T follicular helper cell (primary cell): ENCODE measurements at places on chromosomes 7 and 10.
A peak's percentile ranks its signal among the peaks of the same experiment; 100 is the strongest.

DNA sequence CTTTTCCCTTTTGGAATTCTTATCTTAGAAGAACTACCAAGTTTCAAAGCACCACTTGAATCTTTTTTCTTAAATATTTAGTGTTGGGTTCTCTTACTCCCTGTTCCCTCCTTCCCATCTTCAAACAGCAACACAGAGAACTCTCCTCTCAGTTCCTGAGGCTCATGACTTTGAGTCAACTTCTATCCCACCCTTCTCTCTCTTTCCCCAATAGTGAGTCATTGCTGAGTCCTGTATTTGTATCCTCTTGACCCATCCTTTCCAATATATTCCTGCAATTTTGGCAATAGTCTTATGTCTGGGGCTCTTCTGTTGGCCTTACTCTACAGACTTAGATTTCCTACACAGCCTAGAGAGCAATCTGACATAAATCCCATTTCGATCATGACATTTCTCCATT is 20.8 kb upstream of the JCAD start:
- DNase-seq, result no peak

DNA sequence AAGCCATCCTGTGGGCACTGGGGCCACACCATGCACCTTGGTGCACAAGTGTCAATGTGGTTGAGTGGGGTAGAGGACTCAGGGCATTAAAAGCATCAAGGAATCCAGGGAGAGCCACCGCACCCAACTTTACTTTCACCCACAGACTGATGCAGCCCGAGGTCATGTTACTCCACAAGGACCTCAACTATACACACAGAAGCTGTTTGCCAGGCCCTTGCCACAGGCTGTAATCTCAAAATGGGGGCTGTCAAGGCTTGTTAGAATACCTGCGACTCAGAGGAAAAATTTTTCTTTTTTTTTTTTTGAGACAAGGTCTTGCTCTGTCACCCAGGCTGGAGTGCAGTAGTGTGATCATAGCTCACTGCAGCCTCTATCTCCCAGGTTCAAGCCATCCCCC is 26.5 kb upstream of the KCTD7 start:
- no peak for DNase-seq

GRCh38 chr7:91343420-91343960 is 79.3 kb downstream of the FZD1 start:
- no peak for DNase-seq

- no peak for DNase-seq
Observed at GRCh38 chr10:100896876-100897461, 15.8 kb upstream of the SLF2 start.

DNA sequence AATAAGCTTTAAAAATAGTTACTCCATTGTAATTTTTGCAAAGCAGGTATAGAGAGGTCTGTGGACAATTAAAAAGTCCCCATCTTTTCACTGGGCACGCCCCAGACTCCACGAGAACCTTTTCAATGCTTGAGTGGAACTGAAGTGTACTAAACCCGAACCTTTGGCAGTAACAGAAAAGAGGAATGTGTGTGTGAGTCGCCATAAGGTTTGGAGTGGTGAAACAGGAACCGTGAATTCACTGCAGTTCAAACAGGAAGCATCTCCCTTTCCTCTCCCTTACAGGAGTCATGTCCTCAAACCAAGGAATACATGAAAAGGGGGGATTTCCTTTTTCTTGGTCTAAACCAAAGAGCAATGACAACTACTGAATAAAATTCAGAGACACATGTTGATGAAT is 23.2 kb downstream of the NDUFB2 start:
- DNase-seq, result no peak

DNA sequence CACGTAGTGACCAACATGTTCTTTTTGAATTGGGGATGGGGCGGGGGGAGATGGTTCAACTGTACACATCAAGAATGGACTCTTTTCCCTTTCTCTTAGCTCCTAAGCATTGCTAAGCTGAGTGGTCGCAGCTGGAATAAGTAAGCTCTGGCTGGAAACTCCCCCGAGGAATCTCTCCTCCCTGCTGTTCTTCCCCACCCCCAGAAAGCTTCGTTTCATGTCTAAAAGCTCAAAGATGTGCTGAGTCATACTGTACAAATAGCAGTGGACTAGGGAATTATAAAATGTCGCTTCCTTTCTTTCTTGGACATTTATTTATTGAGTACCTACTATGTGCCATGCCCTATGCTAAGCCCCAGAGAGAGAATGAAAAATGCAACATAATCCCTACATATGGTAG is 191.1 kb upstream of the ADO start:
- no peak for DNase-seq

- no peak for DNase-seq
Observed at GRCh38 chr7:100540073-100540723, 1.2 kb downstream of the AGFG2 start.

DNA sequence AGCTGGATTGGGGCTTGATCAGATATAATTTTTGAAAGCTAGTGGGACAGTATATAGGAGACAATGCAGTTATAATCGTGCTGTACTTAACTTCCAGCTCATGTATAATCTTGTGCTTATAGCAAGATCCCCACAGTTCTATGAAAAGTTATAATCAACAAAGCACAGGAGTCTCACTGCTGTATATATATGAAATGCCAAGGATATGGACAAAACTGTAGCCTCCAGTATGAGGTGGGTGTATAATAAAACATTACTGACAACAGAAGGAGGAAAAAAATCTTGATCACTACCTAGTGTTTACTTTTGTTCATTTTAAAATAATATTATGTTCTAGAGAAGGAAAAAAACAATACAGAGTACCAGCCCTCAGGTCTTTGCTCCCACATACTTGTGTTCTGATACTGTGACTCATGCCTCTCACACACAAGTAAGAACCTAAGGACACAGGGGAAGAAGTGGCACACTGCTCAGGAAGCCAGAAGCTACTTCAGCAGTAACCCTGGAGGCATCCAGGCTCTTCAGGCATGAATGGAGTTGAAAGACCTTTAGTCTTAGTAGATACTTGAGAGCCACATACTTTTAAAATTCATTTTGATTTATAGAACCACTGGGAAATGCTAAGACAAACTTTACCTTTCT is 265.7 kb upstream of the IMMP2L start:
- no peak for DNase-seq

DNA sequence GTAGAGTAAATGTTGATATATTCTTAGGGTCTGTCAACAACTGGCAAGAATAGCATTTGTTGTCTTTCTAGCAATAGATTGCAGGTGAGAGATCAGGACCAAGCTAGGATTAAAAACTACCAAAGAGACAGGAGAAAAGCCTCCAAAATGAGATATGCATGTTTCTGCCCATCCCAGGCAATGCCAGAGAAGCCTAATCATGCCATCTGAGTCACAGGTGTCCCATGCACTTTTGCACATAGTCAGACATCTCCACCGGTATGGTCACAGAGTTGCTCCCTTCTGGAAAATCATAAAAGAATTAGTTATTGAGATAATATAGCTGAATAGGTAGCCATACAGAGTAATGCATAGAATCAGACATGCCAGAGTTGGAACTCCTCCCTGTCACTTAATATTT is 50.6 kb downstream of the PDK4 start:
- no peak for DNase-seq

- no peak for DNase-seq
Observed at GRCh38 chr10:116271593-116272439, 1.2 kb downstream of the GFRA1 start.

- no peak for DNase-seq
Observed at GRCh38 chr7:22833957-22834356, 11.3 kb upstream of the TOMM7 start.

DNA sequence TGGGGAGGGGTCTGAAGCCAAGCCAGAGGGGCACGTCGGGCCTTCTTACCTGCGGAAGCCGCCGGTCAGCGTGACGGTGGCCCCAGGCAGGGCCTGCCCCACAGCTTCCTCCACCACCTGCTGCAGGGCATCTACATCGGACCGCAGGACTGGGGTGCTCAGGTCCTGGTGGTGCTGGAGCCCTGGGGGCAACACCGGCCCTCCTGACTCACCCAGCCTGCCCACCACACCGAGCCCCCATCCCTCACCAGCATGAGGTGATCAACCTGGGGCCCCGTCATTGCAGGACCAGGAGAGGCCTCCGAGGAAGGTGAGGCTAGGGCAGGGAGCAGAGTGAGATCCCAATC is 8.0 kb downstream of the POLM start:
- DNase-seq, result no peak

DNA sequence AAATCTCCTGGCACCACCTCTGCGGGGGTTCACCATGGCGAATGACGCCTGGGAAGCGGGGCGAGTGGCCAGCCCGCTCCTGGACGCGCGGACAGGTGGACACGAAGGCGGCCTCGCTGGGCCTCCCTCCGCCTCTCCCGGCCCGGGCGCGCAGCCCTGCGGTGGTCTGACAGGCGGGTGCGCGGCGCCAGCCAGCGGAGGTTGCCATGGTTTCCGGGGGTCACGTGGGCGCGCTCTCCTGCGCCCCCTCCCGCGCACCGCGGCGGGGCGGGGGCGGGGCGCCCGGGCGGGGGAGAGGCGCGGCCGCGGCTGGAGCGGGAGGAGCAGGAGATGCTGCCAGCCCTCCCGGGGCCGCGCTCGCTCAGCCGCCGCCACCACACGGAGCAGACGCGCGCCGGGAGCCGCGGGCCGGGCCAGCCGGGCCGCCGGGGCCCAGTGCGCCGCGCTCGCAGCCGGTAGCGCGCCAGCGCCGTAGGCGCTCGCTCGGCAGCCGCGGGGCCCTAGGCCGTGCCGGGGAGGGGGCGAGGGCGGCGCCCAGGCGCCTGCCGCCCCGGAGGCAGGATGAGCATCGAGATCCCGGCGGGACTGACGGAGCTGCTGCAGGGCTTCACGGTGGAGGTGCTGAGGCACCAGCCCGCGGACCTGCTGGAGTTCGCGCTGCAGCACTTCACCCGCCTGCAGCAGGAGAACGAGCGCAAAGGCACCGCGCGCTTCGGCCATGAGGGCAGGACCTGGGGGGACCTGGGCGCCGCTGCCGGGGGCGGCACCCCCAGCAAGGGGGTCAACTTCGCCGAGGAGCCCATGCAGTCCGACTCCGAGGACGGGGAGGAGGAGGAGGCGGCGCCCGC is at the start of gene PRKAR2B:
TSS of gene PRKAR2B (plus strand) at position 359 of the 848 bp plus-strand sequence. CDS start at position 562, 203 bp downstream.
- DNase-seq, result peak; percentile 63

- DNase-seq, result no peak
Observed at GRCh38 chr7:111638078-111638477, 75.8 kb upstream of the IMMP2L start.

DNA sequence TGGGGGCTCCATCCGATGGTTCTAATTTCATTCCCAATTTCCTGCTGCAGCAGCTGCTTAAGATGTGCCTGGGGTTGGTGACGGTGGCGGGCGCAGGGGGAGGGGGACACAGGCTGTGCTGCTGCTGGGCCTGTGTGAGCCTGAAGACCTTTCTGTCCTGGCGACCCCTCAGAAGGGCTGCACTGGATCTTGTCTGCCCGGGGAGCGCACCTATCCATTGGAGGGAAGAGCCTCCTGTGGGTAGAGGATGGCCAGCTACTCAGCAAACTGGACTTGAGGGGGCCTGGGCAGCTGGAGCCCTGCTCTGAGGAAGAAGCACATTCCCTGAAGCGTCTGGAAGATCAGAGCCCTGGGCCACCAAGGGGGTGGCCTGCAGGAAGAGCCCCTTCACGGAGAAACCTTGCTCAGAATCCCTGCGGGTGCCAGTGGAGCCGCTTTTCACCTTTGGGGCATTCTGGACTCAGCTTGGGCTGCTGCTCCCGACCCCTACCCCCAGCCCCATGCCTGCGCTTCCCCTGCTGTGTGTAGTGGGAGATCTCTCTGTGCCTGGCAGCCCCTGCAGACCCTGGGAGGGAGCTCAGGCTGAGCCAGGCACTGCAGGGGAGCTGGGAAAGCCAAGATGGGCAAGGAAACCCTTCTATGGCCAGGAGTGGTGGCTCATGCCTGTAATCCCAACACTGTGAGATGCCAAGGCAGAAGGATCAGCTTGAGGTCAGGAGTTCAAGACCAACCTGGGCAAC is 17.8 kb downstream of the LDB3 start:
- no peak for DNase-seq

DNA sequence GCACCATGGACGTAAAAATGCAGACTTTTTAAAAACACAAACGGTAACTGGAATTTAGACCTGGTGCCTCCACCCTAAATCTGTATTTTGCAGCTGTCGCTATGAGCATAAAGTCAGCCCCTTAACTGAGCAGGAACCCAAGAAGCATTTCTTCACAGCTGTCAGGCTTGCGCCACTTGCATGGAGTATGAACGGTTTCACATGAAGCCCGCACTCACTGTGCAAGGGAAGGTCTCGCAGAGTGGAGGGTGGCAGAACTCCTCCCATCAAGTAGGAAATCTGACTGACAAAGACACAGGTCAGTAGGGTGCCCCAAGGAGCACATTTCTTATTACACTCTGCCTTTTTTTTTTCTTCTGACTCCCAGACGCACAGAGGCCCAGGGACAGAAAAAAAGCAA is 58.5 kb downstream of the ELMO1 start:
- no peak for DNase-seq

- no peak for DNase-seq
Observed at GRCh38 chr7:135840591-135840990, 92.0 kb upstream of the FAM180A start.

DNA sequence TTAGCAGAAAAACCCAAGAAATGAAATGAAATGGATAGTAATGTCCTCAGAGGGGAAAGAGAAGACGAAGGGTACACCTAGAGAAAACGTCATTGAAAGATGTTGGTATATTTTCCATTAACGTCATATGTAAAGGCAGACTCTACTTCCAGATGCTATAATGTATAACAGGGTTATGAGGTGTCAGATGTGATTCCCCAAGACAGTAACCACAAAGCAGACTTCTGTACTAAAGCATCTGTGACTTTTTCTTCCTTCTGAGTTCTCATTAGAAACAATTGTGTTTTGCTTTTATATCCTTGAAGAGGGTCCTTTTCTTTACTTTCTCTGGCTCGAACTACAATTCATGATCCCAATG is 37.4 kb downstream of the LRRC72 start:
- no peak for DNase-seq

GRCh38 chr7:107208024-107208521 is 39.3 kb downstream of the HBP1 start:
- DNase-seq, result no peak

- DNase-seq, result no peak
Observed at GRCh38 chr7:114944745-114945625, 23.1 kb downstream of the MDFIC start.

GRCh38 chr10:2681891-2682290 is 385.5 kb upstream of the PFKP start:
- DNase-seq, result no peak

DNA sequence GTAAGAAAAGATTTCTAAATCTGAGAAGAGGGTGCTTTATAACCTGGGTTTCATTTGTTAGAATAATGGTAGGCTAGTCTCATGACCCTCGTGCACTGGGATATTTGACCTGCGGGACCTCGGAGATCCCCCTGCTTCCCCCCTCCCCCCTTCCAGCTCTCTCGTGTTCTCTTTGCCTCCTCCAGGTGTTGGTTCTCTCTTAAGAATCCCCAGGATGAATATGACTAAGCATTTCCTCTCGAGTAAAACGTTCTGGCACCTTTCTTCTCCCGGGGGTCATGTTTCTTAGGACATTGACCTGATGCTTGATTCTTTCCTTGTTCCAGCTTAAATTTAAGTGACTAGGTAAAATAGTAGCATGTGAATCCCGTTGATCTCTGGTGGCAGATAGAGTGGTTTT is 71.2 kb downstream of the SHH start:
- DNase-seq, result no peak
